ENCODE measurements at places on chromosomes 2 and 18. TPM values are rescaled to one million over a fixed set of nuclear protein-coding genes. Genes with fewer than 3 reads are reported as not detected.

Gene TEX44
- not detected for total RNA-seq

Gene BCS1L
- total RNA-seq, result 23.7 TPM

Gene NGEF
- total RNA-seq, result 3.2 TPM

Gene ALPI
- total RNA-seq, result not detected

Gene REG3A
- total RNA-seq, result not detected

Gene SPR
- total RNA-seq, result 10.7 TPM

Gene DNAJC5G
- total RNA-seq, result 1.4 TPM
